ENCODE measurements at places on chromosomes 2 and 18.

- no peak for DNase-seq
Measured at GRCh38 chr2:169071455-169071854, 2.1 kb downstream of the DHRS9 start.

- no peak for DNase-seq
Measured at GRCh38 chr2:28310107-28310506, 82.6 kb upstream of the FOSL2 start.

DNA sequence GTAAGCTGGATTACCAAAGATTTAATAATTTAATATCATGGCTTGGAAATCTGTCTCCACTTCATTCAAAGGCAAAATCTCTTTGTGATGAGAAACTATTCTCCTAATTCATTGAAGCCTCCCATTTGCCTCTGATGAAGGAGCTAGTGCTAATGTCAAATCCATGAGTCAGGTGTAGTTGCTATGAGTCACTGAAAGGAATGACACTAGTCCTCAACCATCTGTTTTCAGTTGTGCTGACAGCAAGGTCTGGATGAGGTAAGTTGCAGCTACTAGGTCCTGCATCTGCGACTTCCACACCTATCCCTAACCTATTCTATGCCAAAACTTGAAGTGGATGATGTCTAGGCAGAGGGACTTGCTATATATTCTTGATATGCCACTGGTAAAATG, 324.0 kb upstream of the UBE2E3 start:
- no peak for DNase-seq

DNA sequence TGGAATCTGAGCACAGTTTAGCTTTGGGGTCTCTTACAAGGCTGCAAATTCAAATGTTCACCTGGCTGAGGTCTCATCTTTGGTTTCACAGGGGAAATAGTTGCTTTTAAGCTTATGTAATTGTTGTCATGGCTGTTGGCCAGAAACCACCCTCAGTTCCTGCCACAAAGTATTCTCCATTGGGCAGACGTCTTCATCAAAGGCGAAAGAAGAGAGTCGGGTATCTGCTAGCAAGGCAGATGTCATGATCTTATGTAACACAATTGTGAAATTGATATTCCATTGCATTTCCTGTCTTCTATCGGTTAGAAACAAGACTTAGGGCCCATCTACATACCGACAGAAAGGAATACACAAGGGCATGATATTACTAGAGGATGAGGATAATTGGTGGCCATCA, 816.2 kb downstream of the MBD2 start:
- DNase-seq: no peak

DNA sequence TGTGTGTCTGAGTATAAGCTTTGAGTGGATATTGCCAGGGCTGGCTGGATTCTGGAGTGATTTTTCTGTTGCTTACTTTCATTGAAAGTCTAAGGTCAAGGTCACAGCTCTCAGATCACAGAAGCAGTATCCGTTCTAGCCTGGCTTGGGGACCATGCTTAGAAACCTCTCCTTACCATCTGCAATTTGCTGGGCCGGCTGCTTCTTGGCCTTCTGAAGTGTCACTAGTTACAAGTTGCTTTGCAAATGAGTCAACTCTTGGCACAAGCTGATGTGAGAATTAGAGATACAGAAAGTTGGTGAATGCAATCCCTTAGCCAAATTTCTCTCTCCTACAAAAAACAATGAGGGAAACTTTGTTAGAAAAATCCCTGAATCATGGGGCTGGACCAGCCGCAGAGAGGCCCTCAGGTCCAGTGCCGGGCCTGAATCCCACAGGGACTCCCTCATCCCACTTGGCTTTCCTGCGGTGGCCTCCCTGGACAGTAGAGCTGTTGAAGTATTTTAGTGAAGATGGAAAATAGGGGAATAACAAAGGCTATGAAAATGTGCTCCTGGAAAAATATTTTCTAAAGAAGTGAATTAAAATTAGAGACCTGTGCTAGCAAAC, 92.7 kb upstream of the CNGA3 start:
- no peak for DNase-seq

DNA sequence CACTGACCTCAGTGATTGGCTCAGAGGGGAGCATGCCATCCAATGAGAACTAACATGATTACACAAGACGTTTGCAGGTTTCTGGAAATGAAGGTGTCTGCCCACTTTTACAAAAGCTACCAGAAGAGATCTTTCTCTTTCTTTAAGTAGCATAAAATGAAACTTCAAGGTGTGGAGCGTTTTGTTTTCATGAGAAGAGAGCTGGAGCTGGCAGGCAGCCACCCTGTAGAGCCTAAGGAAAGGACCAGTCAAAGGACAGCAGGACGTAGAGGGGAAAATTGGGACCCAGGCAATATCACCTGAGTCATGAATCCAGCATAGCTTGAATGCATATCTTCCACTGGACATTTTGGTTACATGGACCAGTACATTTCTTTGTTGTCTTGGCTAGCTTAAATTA, 331.0 kb downstream of the EPHA4 start:
- DNase-seq: no peak

- no peak for DNase-seq
Measured at GRCh38 chr18:21004726-21005125, 106.9 kb downstream of the ROCK1 start.

- no peak for DNase-seq
Measured at GRCh38 chr2:219772103-219772635, 144.7 kb downstream of the SLC4A3 start.

GRCh38 chr2:154710078-154710477, 11.6 kb downstream of the KCNJ3 start:
- no peak for DNase-seq

DNA sequence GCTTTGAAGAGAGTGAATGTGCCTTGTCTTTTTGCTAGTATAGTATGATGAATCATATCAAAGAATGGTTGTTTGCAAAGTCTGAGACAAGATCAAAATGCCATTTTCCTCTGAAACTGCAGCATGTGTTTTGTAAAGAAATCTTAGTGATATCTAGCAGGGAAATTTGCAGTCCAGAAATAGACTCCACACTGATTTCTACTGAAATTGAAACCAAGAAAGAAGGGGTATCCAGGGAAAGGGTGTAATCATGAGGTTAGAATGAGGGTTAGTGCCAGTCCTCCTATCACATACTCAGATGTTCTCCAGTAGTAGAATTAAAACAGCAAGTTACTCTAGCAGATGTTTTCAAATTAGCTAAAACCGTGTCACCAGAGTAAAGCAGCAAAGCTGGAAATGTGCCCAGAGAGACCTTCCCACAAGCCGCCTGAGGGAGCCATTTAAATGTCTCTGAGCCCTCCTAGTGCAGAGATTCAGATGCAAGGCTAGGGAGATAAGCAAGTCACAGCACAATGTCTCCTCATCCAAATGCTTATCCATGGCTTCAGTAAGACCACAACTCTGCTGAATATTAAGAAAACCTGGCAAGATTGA, 4.9 kb downstream of the DLGAP1 start:
- no peak for DNase-seq

DNA sequence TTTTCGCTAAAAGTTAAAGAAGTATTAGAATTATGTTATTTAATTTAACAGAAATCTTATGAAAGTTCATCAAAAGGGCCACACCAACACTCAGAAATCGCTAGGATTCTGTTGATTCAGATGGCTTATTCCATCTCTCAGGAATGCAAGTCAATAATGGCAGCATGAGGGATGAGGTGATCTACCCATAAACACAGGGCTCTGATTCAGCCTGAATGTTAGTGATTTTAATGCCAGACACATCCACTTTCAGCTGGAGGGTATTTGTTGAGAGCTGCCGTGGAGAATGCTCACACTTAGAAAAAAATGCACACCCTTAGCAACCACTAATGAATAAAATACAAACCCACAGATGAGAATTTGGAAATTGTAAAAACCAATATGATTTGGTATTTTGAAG, 173.3 kb upstream of the ERBB4 start:
- no peak for DNase-seq

- no peak for DNase-seq
Measured at GRCh38 chr2:180739070-180739469, 241.3 kb upstream of the UBE2E3 start.

DNA sequence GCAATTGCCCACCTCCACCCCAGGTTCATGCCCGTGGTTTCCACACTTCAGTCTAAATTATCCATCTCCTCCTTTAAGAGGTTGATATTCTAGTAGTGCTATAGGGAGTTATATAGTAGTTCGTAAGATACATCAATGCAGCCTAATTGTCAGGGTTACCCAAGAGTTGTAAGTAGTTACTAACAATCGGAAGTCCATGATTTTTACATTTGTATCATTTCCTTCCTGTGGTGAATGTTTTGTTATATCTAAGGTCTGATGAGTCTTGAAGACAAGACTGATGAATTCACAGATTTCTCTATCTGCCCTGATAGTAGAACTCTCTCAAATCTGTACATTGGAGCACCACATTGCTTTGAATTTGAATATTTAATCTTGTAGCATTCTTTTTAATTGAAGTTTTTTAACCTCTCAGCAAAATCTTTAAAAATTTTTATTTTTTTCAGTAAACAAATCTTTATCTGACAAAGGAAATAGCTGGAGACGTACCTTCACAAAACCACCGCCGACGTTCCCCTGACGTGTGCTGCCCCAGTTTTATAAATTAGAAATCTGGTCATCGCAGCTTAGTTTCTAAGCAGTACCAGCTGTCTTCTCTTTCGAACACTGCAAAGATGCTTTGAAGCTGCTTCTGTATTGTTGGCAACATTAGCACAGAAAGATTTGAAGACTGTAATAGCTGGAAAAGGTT, 264.5 kb downstream of the SOCS6 start:
- peak; percentile 23 for DNase-seq

DNA sequence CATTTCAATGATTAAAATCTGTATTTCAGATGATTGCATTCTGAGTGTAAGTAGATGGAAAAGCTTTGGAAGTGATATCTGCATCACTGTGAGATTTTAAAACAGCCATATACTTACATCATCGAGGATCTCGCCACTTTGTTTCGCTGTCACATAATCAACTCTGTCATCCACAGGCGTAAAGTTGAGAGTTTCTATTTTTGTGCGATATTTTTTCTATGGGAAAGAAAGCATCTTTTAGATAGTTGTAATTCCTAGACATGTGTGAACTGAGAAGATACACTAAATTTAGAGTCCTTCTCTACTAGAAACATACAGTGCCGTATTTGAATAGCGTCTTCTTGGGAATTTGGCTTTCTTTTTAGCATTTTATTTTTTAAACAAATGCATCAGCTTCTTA, 158.8 kb downstream of the RIF1 start:
- no peak for DNase-seq

DNA sequence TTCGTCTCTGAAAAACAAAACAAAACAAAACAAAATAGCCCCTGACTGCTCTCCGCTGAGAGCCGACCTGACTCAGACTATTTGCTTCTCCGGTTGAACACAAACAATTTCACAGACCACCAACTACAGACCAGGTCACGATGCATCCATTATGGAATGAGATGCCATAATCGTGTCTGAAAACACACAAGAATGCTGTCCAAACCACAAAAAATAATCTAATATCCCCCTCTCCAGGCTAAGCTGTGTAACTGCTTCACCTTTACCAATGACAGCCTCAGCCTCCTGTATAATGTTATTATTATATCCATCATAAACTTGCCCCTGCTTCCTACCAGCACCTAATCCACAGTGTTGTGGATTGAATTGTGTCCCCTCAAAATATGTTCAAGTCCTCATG, 114.7 kb downstream of the DNAH6 start:
- no peak for DNase-seq

GRCh38 chr2:228533156-228533555, 351.7 kb upstream of the SPHKAP start:
- no peak for DNase-seq

DNA sequence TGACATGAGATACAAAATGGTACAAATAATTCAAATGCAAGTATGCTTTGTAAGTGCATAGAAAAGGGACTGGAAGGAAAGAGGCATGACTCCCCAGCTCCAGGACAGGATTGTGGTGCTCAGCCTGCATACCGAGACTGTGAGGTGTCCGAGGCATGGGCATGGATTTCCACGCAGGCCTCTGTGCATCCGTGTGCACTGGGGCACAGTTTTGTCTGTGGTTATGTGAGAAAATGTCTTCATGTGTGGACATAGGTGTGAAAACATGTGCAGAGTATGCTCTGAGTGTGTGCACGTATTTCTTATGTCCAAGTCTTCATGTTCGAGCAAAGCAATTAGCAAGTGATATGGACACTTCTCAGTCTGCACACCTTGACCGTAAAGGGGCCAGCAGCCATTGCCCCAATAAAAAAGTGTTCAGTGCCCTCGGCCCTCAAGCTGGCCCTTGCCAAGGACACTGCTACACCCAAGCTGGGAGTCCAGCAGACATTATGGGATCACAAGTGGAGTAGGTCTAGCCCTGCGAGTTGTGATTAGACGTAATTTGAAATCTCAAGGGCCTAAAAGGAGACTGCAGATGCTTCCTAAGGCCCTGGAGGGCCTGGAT, 120.7 kb downstream of the CYP26B1 start:
- no peak for DNase-seq

- DNase-seq: peak; percentile 16
Measured at GRCh38 chr2:176079831-176080539, 3.8 kb downstream of the EVX2 start.

- DNase-seq: no peak
Measured at GRCh38 chr2:153912798-153913396, 41.2 kb downstream of the GALNT13 start.

- DNase-seq: peak; percentile 90
Measured at GRCh38 chr2:42132966-42133641, 36.0 kb upstream of the EML4 start.

DNA sequence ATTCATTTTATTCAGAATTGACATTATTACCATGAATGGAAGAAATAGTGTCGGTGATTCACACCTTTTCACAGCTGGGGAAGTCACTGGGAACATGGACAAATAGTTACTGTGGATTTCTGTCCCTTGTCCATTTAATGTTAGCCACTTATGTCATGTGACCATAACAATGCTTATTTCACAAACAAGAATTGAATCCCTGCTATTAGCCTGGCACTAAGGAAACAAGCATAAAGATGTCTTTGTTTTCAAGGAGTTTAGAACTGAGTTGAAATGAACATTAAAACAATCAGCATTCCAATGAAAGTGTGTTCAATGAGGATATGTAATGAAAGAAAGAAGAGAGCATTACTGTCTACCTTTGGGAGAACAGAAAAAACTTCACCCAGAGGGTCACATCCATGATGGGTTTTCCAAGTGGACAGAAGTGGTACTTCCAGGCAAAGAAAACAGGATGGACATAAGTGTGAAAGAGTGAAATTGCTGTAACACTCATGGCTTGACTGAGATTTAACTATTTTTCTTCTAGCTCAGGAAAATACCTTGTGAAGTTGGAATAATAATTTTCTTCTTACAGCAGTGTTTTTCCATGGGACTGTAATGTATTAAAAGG, 324.5 kb upstream of the UBE2E3 start:
- DNase-seq: no peak

DNA sequence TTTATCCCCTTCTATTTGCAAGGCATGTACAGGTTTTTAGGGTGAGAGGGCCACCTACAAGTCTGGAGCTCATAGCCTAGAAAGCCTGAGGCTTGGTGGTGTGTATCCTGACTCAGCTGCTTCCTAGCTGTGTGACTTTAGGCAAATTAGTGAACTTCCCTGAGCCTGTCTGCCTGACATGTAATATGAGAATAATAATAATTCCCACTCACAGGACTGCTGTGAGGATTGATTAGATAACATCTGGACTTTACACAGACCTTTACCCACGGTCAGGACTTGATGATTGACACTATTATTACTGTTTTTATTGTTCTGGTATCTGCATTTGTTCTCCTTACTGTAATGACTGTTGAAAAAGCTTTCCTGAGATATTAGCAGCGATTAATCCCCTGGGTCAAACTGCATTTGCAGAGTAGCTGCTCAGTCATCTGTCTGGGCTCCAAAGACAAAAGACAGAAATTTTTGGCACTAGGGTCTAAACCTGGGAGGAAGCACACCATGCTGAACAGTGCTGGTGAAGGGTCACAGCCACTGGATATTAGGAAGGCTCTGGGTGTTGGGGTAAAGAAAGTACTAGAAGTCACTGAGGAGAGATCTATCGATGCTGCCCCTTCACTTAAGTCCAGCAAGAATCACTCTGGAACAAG, 276.5 kb upstream of the FN1 start:
- no peak for DNase-seq

Measured in CD4-positive, alpha-beta T cell (primary cell).